Stimulated activated CD4-positive, alpha-beta T cell treated with anti-CD3 and anti-CD28 coated beads, Interleukin-4, amount 100 ng/mL, for 1 hour (primary cell): ENCODE measurements at places on chromosomes 11 and 22.

GRCh38 chr11:111367411-111368284 is 11.4 kb downstream of the POU2AF1 start:
- DNase-seq = no peak

DNA sequence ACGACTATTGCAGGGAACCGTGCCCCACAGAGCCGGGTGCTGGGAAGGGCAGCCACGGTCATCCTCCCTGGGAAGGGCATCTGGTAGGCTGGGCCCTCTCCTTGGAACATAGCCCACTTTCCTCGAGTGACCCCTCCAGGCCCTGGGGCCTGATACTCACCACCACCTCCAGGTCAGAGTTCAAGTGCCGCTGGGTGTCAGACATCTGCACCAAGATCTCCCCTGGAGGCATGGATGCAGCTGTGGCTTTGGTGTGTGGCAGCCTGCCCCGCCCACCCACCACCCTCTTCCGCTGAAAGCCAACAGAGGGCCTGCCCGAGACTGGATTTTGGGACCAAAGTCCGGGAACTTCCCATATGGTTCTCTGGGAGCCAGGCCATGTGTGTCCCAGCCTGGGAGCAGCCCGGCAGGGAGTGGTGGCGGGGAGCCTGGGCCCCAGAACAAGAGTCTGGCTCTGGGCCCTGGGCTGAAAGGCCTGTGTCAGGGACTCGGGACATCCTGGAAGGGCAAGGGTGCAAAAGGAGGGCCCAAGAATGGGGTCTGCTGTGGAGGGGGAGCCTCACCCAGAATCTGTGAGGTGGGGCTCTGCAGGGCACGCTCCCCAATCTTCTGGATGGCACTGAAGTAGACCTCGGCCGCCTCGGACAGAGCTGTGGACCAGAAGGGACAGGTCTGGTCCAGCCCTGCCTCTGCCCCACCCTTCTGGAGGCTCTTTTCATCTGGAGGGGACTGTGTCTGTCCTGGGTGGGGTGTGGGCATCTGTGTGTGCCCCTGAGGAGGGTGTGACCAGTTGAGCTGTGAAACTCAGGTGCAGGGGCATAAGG is 2.6 kb downstream of the BAIAP2L2 start:
- no peak for DNase-seq

DNA sequence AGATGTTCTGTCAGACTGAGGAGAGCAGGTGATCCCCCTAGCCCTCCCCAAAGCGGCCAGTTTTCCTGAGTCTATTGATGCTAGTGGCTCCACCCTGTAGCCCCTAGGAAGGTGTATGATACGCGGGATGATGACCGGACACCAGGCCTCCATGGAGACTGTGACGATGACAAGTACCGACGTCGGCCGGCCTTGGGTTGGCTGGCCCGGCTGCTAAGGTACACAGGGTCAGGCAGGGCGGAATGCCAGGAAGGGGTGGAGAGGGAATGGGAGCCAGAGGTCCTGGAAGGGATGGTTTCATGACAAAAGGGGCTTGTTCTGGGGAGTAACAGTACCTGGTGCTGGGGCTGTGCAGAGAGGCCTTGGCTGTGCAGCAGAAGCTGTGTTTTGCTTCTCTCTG is 3.2 kb downstream of the ZFPL1 start:
- DNase-seq = no peak

DNA sequence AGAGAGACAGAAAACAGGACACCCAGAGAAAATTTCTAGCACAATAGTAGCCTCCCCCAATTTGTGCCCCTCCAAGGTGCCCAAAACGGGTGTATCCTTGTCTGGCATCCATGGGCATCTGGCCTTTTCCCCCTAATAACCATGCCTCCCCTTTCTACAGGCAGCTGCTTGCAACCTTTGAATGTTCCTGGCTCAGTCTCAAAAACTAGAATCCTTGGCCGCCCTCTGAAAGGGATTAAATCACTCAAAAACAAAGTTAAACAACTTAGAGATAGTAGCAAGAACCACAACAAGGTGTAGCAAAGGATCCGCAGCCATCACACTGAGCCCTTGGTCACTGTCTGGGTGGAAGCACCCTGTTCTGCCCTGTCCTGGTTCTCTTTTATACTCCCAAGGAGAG is 105.6 kb downstream of the MN1 start:
- no peak for DNase-seq

GRCh38 chr11:111612224-111612623 is 10.0 kb downstream of the SIK2 start:
- no peak for DNase-seq

DNA sequence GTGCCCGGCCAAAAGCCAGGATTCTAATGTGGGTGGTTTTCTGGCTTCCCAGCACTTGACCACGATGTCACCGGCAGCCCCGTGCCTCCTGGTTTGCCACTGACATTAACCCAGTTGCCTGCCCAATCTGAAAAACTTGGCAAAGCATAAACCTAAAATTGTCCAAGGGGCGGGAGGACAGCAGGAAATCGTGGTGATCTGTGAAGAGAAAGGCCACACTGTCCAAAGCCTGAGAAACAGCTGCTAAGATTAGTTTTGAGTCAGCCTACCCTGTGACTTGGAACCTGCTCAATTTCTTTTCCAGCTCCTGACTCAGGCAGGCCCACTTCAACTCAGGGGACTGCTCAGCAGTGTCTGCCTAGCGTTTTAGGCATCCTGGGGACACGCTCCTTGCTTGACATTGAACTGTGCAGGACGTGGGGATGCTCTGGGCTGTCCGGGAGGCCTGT is 8.2 kb upstream of the F2 start:
- DNase-seq = no peak
